ENCODE measurements at places on chromosomes 13 and 19.

- DNase-seq, result peak; percentile 26
Measured at GRCh38 chr19:38095411-38096308, 128.4 kb downstream of the DPF1 start.

- DNase-seq, result no peak
Measured at GRCh38 chr19:32869369-32869965, at the start of gene SLC7A9. TSS of gene SLC7A9 (minus strand) at chr19:32869767. CDS start at chr19:32868534, 1,233 bp downstream.

- DNase-seq, result no peak
Measured at GRCh38 chr13:105327581-105328126, 1207.8 kb downstream of the EFNB2 start.

DNA sequence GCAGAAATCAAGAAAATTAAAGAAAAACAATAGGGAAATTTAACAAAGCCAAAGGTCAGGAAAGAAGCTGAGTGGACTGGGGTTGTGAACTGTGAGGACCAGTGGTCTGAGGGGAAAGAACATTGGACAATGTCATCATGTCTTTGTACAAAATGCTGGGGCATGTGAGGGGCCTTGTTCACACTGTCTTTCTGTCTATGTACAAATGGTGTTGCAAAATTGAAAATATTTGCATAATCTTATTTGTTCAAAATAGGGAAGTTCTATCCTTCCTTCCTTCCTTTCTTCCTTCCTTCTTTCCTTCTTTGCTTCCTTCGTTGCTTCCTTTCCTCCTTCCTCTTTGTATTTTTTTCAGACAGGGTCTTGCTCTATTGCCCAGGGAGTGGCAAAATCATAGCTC is 79.2 kb upstream of the SCEL start:
- DNase-seq, result no peak

- DNase-seq, result no peak
Measured at GRCh38 chr19:52910648-52911047, 12.6 kb downstream of the ZNF888 start.

GRCh38 chr19:1108291-1109031 is 4.7 kb downstream of the GPX4 start:
- no peak for DNase-seq

GRCh38 chr13:50156140-50156539 is 140.9 kb downstream of the KCNRG start:
- no peak for DNase-seq

- DNase-seq, result no peak
Measured at GRCh38 chr19:1283207-1283916, 2.3 kb upstream of the EFNA2 start.

DNA sequence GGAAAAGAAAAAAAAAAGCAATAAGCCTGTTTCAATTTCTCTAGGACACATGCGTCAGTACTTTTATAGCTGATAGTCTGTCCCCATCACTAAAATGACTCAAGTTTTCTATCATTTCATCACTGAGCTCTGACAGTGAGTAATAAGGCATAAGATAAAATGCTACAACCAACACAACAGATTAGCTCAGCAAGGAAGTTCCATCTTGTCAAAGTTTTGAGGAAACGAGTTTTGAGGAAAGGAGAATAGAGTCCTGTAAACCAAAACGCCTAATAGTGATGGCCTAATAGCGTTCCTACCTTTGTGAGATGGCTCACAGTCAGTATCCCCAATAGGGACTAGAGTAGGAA is 145.1 kb downstream of the LACC1 start:
- DNase-seq, result no peak

- no peak for DNase-seq
Measured at GRCh38 chr19:39212375-39212742, 8.3 kb upstream of the SYCN start.

DNA sequence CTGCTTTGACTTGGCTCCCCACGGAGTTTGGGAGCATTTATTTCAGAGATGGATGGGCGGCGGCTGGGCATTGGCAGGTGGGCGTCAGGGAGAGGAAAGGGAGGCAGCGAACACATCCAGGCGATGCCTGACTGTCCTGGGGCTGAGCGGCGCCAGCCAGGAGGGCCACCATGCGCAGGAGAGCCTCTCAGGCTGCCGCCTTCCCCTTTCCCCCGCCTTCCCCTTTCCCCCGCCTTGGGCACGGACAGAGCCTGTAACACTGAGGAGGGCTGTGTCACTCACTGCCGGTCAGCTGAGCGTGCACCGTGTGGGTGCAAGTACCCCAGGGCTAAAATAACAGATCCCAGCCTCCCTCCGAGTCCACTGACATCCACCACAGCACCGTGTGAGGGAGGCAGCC is 11.4 kb downstream of the MCF2L start:
- DNase-seq, result no peak

GRCh38 chr13:27360562-27360961 is 63.9 kb upstream of the GTF3A start:
- DNase-seq, result no peak

GRCh38 chr13:98632961-98633360 is 56.1 kb upstream of the STK24 start:
- no peak for DNase-seq

- peak; percentile 81 for DNase-seq
Measured at GRCh38 chr19:47315125-47315821, 5.6 kb downstream of the C5AR1 start.

DNA sequence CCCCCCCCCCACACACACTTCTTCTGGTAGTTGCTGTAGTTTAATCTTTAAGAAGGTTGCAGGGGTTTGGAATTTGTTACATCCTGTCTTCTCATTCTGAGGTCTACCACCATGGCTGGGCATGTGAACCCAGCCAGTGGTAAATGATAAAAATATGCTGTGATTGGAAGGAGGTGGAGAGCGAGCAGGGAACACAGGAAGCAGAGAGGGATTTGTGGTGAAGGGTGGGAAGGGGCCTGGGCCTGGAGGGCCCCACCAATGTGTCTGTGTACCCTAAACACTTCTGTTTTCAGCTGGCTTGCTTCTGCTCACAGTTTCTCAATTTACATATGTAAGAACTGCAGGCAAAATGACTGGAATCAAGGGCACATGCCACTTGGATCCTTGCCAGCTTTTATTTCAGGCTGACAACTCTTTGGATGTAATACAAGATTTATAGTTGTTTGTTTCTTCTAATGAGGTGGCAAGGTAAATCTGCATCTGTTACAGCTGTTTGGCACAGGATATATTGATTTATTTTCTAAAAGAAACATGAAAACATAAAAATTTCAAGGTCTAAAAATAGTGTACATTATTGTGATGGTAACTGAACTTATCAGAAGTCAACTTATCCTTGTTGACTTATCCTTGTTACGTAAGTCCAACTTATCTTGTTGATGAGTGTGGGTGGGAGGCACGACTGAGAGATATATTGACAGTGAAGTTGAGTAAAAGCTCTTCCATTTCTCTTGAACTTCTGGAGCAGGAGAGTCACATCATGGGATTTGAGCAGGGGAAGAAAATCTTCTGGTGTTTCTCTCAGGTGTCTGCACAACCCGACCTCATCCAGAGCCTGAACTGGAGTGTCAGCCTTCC is 313.2 kb downstream of the SHISA2 start:
- no peak for DNase-seq

DNA sequence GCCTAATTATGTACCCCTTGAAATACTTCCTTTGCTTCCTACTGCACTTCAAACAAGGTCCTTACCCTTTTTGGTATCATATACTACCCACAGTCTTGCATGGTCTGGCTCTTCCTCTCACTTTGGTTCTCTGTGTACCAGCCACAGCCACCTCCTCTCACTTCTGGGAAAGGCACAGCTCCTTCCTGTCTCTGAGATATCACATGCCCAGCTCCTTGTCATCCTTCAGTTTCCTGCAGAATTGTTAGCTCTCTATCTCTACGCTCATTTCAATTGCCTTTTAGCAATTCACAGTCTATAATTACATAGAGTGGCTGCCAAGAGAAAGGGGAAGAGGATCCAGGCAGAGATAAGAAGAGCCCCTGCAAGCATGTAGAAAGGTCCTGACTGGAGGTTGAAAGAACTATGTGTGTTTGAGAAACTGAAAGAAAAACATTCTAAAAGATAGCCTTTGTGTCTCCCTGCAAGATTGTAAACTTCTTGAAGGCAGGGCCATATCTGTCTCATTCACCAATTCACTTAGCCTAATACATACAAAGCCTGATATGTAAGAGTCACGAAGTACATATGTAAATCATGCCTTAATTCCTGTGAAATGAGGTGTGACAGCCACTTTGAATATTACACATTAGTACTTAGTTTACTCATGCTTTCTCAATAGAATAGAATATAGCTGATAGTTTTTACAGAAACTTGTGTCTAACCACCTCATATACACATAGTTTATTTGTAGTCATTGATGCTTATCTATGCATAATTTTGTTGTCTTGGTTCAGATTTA is 933.1 kb downstream of the DIAPH3 start:
- no peak for DNase-seq

GRCh38 chr13:23618341-23618740 is 48.1 kb downstream of the TNFRSF19 start:
- peak; percentile 56 for DNase-seq

DNA sequence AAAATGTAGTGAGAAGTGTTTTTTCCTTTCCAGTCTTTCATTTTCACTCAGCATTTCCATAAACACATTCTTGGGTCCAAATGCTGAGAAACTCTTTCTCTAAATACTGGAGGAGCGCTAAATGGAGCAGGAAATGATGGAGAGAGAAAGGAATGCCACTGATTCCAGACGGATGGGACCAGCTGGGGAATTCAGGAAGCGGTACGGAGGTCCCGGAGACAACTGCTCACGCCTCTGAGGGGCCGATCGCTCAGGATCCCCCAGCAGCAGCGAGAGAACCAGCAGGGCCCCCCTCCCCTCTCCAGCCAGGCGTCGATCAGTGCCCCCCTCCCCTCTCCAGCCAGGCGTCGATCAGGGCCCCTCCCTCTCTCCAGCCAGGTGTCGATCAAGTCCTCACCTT is 13.2 kb downstream of the RASA3 start:
- DNase-seq, result no peak

DNA sequence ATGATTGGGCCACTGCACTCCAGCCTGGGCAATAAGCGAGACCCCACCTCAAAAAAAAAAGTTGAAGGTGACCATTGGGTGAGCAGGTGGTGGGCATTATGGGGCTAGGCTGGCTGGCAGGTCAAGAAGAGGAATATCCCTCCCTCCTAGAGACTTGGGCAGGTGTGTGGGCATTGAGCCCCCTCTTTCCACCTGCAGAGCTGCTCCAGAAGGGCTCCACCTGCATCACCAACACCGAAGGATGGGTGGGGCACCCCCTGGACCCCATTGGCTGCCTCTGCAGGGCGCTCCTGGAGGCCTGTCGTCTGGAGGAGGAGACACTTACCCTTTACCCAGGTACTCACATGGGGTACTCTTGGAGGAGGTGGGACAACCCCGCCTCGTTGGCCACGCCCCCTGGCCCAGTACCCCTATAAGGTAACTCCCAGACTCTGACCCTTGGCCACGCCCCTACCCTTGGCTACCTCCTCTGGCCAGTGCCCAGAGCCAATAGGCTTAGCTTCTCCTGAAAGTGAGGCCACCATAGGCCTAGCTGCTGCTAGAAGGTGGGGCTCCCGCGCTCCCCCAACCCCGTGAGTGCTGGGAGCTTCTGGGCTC is 21.9 kb downstream of the ZSWIM4 start:
- no peak for DNase-seq

- DNase-seq, result no peak
Measured at GRCh38 chr13:109500146-109500773, 286.1 kb downstream of the IRS2 start.

DNA sequence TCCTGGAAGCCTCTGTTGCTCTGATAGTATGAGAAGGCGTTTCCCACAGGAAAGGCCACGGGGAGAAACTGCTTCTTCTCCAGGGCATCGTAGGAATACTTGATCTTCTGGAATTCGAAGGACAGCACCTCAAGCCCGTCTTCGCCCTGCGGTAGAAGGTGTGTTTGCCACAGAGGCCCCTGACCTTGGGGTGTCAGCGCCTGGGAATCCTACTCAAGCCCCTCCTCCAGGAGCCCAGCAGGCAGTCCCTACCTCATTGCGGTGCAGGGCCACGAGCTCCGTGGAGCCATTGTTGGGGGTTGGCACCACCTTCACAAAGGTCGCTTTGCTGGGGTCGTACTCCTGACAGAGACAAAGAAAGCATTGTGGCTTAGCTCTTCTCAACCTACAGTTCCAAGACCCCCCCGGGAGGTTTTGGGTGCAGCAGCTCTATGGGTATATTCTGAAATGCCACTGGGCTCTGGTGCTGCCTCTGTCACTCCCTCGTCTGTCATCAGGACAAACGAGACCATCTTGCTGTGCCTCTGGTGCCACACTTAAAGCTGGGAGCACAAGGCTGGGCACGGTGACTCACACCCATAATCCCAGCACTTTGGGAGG is 3.7 kb downstream of the ATP13A1 start:
- no peak for DNase-seq

- DNase-seq, result no peak
Measured at GRCh38 chr19:10818301-10819123, 17.5 kb downstream of the TMED1 start.

GRCh38 chr19:16418597-16418962 is 53.2 kb downstream of the EPS15L1 start:
- DNase-seq, result no peak

DNA sequence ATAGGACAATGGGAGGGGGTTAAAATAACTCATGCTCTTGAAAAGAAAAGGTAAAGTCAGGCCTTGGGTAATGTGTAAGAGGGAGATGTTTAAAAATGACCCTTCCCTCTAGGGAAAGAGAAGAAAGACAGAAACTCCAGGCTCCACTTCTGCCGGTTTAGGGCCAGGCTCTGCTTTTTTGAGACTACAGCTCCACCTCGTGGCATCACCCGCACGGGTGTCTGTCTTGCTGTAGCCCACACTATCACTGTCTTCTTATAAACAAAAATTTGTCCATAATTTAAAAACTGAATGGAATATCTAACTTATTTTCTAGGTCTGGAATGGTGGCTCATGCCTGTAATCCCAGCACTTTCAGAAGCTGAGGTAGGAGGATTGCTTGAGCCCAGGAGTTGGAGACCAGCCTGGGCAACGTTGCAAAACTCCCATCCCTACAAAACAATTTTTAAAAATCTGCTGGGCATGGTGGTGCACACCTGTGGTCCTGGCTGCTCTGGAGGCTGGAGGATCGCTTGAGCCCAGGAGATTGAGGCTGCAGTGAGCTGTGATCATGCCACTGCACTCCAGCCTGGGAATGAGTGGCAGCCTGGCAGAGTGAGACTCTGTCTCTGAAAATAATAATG is 65.1 kb upstream of the GTF3A start:
- DNase-seq, result no peak

DNA sequence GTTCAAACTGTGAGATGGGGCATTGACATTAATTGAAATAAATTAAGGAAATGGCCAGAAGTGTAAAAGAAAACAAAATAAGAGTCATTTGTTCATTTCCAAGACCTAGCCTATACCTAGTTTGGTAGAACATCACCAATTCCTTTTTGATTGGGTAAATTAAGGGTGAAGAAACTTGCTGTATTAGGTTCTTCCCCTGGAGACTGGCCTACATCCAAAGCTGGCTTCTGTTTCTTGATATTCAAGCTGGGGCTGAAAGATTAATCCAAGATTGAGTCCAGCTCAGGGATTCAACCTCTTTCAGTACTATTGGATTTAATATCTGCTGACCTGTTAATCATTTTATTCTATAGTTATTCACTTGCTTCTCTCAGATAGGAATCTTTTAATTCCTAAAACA is 183.2 kb downstream of the GPC6 start:
- no peak for DNase-seq
